ENCODE measurements at places on chromosomes 1 and 21. TPM values are rescaled to one million over a fixed set of nuclear protein-coding genes. Genes with fewer than 3 reads are reported as not detected.
A peak's percentile ranks its signal among the peaks of the same experiment; 100 is the strongest.

DNA sequence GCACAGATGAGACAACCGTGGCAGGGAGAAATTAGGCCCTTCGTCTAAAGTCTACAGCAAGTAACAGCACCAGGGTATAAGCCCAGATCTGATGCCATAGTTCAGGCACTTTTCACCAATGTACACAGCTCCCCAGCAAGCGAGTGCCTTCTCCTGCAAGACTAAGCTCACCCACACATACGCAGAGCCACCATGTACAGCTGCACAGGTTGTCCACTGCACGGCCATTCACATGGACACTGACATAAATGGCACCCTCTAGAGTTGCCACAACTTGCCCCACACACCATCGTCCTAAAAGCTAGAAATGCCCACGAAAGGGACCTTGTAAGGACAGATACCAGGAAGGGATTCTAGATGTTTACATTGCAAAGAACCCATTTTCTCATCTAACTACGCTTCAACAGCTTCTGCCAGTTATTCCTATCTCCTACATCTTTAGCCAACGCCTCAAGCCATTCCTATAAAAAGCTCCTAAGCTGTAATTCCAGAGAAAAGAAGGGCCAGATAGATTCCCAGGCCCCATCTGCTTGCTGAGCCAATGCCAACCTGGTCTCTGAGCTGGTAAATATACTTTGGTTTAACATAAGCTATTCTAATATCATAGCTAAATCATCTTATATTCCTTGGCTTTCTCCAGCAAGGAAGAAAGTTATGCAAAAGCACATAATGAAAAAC is 174.0 kb upstream of the KAZN start:
- no peak for DNase-seq
- no peaks in the 10 kb centered on the region for H3K36me3 ChIP-seq
- H3K4me3 ChIP-seq, result no peak overlapping the region
- no peaks in the 10 kb centered on the region for H3K4me1 ChIP-seq

NBPF4 gene
- not detected for total RNA-seq

DNA sequence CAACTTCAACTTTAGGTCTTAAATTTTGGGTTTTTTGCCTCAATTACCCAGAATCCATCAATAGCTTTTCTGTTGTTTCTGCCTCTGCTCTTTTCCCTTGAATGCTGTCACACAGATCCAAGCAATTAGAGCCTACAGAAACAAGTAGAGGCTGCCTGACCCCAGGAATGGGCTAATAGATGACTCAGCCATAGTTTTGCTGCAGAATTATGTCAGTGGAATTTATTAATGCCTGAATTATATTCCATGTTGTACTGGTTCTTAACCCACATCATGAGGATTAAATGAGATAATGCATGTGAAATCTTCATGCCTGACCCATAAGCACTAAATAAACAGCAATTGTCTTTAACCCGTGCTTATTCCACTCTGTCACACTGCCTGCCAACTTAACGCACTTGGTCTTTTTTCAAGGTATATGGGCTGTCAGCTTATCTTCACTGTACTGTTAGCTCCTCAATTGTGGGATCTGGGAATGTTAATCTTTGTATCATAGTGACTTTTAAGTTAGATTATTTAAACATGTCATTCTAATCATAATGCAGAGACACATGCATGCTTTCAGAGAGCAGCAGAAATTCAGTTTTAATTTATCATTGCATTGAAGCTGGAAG is 213.3 kb downstream of the ROR1 start:
- H3K36me3 ChIP-seq, result no peaks in the 10 kb centered on the region
- no peak for DNase-seq
- no peaks in the 10 kb centered on the region for H3K4me1 ChIP-seq
- H3K4me3 ChIP-seq, result no peak overlapping the region
- H3K27ac ChIP-seq, result no peak overlapping the region
- no peaks in the 10 kb centered on the region for H3K27me3 ChIP-seq

AIM2 gene
- 0.38 TPM for total RNA-seq

GRCh38 chr1:37722181-37723071 is 30.1 kb downstream of the CDCA8 start:
- H3K27ac ChIP-seq, result no peak overlapping the region

DNA sequence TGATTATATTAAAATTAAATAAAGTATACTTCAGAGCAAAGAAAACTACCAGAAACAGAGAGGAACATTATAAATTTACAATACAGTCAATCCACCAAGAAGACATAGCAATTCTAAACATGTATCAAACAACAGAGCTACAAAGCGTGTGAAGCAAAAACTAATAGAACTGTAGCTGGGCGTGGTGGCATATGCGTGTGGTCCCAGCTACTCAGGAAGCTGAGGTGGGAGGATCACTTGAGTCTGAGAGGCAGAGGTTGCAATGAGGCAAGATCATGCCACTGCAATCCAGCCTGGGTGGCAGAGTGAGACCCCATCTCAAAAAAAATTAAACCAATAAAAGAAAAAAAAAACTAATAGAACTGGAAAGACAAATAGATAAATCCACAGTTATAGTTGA is 12.3 kb downstream of the CCDC185 start:
- no peak overlapping the region for H3K27ac ChIP-seq
- H3K4me3 ChIP-seq, result no peak overlapping the region
- no peaks in the 10 kb centered on the region for H3K27me3 ChIP-seq

DNA sequence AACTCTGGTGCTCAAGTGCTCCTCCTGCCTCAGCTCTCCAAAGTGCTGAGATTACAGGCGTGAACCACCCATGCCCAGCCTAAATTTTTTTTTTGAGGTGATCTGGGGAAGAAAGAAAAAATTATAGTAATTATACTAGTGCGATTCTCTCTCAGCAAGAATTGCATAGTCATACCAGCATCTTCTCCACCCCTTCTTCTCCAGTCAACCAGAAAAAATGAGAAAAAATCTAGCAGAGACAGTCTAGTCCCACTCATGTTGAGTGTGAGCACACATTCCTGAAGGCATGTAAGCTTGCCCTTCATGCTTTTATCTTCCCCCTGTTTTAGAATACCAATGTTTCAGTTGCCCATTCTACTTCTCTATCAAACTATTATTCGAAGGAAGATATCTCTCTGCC is 207.6 kb downstream of the S1PR1 start:
- no peaks in the 10 kb centered on the region for H3K27me3 ChIP-seq
- no peaks in the 10 kb centered on the region for H3K36me3 ChIP-seq
- no peak overlapping the region for H3K4me3 ChIP-seq
- no peak overlapping the region for H3K27ac ChIP-seq
- no peaks in the 10 kb centered on the region for H3K4me1 ChIP-seq

SLC1A7 gene
- total RNA-seq, result 0.25 TPM

- peaks cover 7% of the 10 kb centered on the region for H3K4me1 ChIP-seq
- no peaks in the 10 kb centered on the region for H3K36me3 ChIP-seq
- H3K4me3 ChIP-seq, result no peak overlapping the region
- DNase-seq, result no peak
- no peaks in the 10 kb centered on the region for H3K27me3 ChIP-seq
- H3K27ac ChIP-seq, result peak overlapping the region; percentile 57
Measured at GRCh38 chr1:89260566-89261255, 11.9 kb downstream of the GBP5 start.

STUM gene
- 2.4 TPM for total RNA-seq

Measured in ovary (tissue), 10 donors.